Stimulated activated CD4-positive, alpha-beta T cell treated with anti-CD3 and anti-CD28 coated beads, Interleukin-15, amount 100 ng/mL, for 1 hour (primary cell): ENCODE measurements at places on chromosomes 6 and 20.

GRCh38 chr6:166929542-166930189 lies 26.7 kb downstream of the RNASET2 start:
- DNase-seq, result no peak

DNA sequence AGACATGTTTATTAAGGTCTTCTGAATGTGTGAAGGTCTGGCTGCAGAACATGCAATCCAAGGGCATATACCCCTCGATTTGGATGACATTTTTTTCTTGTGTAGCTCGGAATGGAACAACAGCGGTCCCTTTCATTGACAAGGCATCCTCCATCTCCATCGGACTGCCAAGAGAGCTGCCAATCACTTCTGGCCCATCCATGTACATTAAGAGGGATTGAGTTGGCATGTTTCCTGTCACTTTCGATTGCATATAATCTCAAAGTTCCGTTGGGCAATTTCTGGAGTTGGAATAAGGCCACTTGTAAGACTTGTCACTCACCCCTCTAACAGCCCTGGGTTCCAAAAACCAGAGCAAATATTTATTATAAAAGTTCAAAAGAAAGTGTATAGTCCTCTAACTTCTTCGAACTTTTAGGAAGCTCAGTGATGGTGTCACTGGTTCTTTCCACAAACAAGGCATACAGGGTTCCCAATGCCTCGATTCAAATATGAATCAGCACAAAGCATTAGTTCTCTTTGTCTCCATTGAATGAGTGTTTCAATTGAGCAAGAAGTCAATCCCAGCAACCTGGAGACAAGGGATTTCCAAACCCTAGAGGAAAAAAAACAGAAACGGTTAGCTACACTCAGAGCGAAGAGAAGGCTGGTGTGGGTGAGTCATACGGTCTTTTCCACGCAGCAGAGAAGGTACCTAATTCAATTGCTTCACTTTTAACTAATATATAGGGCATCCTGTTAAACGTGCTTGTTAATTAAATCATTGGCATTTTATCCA lies 10.9 kb downstream of the ZNF217 start:
- DNase-seq, result no peak

- DNase-seq, result no peak
These were observed 19.4 kb downstream of the ERGIC3 start for GRCh38 chr20:35561268-35561667.

DNA sequence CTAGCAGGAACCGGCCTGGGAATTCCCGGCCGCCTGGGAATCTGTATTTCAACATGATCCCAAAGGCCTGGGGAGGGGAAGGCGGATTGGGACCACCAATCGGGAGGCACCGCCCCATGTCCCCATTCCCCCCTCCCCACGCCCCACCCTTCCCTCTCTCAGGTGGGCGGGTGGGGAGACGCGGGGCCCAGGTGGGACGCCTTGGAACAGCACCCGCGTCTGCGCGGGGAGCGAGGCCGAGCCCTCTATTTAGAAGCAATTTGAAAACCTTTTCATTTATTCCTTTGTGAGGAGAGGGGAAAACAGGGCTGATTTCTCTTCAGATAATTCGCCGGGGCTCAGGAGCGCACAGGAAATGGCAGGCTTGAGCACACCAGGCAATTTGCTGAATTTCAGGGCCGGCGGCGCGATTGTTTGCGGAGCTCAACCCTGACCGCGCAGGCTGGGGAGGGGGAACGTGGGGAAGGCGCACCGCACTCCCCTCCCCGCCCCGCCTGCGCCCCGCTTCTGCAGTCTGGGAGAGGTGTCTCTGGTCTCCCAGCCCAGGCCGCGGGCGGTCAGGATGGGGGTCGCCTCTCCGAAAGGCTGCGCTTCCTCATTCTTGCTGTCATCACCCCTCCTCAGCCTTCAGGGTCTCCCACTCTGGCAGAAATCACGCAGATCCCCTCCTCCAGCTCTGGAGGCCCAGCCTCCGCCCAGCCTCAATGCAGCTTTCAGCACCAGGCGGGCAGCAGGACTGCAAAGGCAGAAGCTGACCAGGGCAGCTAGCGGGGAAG lies 170.0 kb downstream of the GRM4 start:
- no peak for DNase-seq

DNA sequence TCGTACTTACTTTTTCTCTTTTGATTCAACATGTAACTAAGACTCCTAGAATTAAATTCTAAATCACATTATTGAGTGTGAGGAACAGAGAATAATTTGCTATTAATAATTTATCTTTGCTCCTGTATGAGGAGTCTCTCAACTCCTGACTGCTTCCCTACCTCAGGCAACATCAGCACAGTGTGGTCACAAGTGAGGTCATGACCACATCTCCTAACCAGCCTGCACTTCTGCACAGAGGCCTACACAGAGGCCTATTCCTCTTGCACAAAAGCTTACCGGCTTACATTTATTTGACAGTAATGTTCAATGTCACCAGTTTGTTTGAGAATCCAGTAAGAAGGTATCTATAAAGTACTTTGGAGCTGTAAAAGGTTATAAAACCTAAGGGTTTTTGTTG lies 637.4 kb upstream of the MARCKS start:
- no peak for DNase-seq

DNA sequence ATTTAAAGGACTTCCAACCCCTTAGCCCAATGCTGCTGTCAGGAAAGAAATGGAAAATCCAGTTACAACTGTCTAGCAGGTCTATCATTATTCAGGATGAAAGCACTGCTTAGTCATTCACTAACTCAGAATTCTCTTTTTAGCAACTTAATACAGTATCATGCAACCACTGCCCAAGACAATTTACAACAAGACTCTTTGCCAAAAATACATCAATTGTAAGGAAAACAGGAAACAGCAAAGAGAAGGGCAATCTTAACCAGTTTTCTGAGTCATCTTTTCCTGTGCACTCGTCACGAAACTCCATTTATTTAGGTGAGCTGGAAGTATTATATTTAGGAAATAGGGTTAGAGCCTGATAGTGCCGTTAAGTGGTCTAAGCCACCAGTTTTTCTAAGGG lies 1197.7 kb upstream of the CITED2 start:
- DNase-seq, result no peak

- no peak for DNase-seq
These were observed 109.2 kb upstream of the RALGAPA2 start for GRCh38 chr20:20821484-20822260.

GRCh38 chr6:1182722-1183521 lies 129.0 kb upstream of the FOXQ1 start:
- DNase-seq, result no peak

- no peak for DNase-seq
These were observed 24.8 kb downstream of the RRBP1 start for GRCh38 chr20:17657079-17657825.

DNA sequence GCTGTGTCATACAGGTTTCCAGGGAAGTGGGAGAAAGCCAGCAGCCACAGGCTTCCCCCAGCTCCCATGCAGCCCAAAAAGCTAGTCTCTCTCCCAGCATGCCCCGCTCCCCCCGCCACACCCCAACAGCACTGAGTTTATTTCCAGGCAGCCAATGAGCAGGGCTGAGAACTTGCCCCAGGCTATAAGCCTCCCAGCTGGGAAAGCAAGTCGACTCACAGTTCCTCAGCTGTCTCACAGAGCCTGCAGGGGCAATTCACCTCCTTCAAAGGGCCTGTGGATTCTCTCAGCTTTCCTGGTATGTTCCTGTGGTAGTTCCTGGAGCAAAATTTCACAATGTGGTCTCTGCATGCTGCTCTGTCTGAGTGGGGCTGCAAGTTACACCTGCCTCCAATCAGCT lies 34.2 kb downstream of the PAX1 start:
- no peak for DNase-seq

DNA sequence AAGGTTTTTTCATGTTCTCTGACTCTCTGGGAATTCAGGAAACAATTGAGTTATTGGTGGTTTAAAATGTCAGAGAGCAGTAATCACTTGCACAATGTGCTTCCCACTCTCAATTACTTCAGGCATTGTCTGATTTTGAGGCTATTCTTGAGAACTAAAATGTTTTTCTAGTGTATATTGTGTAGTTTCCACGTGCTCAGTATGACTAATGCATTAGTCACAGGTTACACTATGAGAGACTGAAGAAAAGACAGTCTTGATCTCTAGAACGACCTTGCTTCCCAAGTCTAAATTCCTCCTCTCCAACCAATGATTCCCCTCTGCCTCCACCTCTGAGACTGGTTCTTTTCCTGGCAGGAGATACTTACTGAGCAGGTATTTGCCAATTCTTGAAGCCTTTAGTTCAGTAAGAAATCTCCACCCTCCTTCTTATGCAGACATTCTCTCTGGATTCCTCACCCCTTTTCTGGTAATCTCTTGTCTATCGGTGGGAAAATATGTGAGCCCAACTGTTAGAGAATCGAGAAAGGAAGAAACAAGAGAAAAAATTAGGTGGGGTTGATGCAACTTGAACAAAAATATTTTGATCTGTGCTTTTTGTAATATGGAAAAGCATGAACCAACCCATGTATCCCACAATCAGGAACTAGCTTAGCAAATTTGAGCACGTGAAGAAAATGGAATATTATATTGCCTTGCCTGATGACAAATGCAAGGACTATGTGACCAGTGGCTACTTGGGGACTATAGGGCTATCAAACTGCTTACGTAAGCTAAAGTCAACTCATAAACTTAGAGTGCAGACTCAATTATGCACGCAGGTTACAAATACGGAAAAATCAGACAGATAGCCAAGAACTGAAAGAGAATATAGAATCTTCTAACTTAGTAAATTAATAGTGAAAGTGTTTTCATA lies 61.1 kb upstream of the SLC22A16 start:
- DNase-seq, result no peak

GRCh38 chr6:33014841-33015634 lies 5.6 kb upstream of the HLA-DOA start:
- no peak for DNase-seq

- no peak for DNase-seq
These were observed 185.9 kb downstream of the PDE7B start for GRCh38 chr6:136037242-136037875.

DNA sequence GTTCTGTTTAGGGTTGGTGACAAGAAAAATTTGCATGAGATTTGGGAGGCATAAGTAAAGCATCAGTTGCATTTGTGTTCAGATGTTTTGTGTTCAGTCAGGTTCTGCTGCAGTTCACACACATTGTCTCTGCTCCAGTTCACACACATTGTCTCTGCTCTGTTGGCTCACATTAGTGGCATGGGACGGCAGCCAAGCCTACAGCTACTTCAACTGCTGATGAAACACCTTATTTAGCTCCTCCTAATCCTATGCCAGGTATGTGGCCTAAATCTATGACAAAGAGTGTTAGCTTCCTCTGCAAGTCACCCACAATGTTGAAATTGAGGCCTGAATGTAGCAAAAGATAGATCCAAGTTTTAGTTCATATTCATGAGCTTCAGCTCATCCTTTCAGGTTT lies 278.1 kb upstream of the SYNCRIP start:
- no peak for DNase-seq

DNA sequence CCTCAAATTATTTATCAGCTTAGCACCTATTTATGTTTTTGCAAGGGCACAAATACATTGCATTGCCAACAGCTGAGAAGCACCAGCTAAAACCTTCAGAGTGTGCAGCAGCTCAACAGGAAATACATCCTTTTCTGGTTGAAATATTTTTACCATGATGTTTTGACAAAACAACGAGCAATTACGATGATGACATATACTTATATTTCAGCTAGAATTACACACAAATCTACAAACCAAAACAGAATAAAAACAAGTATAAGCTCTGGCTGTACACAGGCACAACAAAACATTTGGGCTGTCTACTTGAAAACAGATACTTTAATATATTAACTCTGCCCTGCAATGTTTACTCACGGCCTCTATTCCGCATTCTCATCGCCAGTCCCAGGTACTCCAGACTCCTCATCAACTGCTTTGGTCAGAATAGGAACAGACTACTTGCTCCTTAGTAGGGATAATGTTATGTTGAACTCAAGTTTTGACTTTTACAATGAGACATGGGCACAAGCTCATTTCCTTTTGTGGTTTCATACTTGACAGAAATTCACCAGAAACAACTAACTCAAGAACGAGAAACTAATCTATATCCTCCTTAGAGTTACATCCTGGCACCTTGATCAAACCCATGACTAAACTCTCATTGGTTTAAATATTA lies 377.6 kb downstream of the ESR1 start:
- DNase-seq, result no peak

DNA sequence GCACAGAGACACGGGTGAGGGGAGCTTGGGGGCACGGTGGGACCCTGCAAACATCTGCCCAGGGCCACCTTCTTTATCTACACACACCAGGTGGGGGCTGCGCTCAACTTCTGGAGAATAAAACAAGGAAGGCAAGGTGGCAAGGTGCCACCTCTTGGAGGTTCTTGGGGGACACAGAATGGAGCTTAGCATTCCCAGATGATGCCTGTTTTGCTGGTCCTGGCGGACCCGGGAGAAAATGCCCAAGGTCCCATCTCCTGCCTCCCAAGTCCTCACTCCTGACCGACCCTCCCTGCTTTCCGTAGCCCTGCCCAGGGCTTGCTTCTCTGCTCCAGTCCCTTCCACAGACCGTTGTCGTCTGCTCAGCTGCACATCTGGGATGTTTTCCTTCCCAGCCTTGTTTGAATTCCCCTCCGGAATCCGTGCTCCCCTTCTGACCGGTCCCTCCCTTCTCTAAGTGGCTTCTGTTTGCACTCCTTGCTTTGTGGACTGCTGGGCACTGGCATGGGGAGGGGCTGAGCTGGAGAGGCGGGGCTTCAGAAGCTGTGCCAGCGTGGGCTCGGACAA lies 13.1 kb downstream of the ITPR3 start:
- DNase-seq, result no peak

GRCh38 chr6:145339089-145339488 lies 396.2 kb downstream of the EPM2A start:
- DNase-seq, result no peak

- no peak for DNase-seq
These were observed 1.3 kb downstream of the VWA7 start for GRCh38 chr6:31775633-31776484.

DNA sequence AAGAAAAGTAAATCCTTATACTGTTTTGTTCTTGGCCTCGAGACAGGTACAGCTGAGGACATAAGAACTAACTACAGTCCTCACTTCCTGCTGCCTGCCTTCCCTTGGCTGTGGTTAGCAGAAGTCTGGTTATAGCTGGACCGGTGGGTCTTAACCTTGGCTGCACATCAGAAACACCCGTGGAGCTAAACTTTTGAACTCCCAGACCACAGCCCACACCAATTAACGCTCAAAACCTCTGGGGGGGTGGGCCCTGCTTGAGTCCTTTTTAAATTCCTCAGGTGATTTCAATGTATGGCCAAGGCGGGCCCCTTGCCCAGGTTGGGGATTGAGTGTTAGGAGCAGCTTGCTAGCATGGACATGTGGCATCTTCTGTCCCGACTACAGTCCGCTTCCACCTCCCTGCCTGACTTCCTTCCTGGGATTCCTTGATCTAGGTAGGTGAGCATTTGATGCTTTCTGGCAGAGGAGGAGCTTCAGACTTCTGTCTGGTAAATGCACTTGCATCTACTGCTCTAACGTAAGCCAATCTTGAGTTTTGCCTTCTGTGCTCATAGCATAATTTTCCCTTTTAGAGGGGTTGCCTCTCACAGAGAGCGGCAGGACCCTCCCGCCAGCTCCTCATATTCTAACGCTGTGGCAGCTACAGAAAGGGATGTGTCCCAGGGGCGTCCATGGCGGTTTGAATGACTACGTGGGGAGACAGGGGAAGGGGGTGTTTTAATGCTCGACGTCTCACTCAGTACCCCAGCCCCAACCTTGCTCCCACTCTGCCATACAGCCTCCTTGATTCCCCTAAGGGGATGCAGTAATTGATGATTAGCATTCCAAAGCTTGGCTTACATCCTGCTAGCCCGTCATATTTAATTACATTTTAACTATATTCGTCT lies 390.1 kb downstream of the ZFAND3 start:
- DNase-seq, result no peak
